ENCODE measurements at places on chromosomes 4 and X.

- no peaks in the 10 kb centered on the region for H3K36me3 ChIP-seq
- no peak for DNase-seq
- no peaks in the 10 kb centered on the region for H3K4me1 ChIP-seq
- no peak overlapping the region for H3K27ac ChIP-seq
Measured at GRCh38 chr4:126906466-126906865, 726.3 kb upstream of the INTU start.

- no peaks in the 10 kb centered on the region for H3K27me3 ChIP-seq
- H3K4me1 ChIP-seq: no peaks in the 10 kb centered on the region
- no peak overlapping the region for H3K4me3 ChIP-seq
- no peak for DNase-seq
Measured at GRCh38 chrX:98380106-98380505, 1496.4 kb downstream of the RPA4 start.

DNA sequence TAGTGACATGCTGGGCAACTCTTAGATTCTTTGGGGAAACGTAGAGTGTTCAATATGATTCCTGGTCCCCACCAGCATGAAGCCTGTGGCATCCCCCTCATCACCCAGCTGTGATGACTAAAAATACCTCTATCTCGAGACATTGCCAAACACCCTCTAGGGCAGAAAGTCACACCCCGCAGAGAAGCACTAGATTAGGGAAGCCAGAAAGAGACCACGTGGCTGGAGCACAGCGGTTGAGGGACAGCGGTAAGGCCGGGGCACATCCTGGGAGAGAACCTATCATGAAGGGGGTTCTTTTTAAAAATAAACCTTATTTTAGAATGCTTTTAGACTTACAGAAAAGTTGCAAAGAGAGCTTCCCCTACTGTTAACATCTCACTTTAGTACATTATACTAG lies 11.0 kb downstream of the FAT1 start:
- peaks cover 5% of the 10 kb centered on the region for H3K4me1 ChIP-seq
- H3K36me3 ChIP-seq: peaks cover 5% of the 10 kb centered on the region
- H3K27ac ChIP-seq: no peak overlapping the region
- no peak overlapping the region for H3K4me3 ChIP-seq
- H3K27me3 ChIP-seq: no peaks in the 10 kb centered on the region

GRCh38 chr4:11748164-11748872 lies 319.6 kb upstream of the HS3ST1 start:
- H3K36me3 ChIP-seq: no peaks in the 10 kb centered on the region
- no peaks in the 10 kb centered on the region for H3K4me1 ChIP-seq

DNA sequence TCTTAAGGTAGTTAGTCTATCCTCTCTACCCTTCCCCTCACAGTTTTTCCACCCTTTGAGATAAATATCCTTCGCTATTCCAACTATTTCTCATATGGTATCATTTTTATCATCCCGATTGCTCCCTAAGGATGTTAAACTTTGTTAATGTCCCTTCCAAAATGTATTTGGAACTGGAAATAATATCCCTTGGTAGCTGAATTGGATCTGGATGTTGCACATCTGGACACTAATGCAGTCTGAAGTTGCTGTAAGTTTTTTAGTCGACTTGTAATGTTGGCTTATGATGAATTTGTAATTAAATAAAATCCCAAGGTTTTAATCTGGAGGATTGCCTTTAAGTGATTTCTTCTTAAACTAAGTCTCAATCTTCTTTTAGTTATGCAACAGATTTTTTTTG lies 22.5 kb downstream of the XIAP start:
- no peak overlapping the region for H3K27ac ChIP-seq
- peaks cover 17% of the 10 kb centered on the region for H3K4me1 ChIP-seq

DNA sequence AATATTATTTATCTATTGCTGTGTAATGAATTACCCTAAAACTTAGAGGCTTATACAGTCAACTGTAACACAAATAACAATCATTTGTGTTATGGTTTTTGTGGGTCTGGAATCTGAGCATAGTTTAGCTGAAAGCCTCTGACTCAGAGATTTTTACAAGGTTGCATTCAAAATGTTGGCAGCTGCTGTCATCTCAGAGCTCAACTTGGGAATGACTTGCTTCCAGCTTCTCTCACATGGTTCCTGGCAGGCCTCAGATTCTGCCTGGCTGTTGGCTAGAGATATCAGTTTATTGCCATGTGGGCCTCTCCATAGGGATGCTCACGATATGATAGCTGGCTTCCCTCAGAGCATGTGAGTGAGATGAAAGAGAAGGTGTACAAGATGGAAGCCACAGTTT lies 70.2 kb upstream of the BRWD3 start:
- no peaks in the 10 kb centered on the region for H3K36me3 ChIP-seq
- H3K27me3 ChIP-seq: no peaks in the 10 kb centered on the region
- H3K27ac ChIP-seq: no peak overlapping the region
- no peak for DNase-seq

DNA sequence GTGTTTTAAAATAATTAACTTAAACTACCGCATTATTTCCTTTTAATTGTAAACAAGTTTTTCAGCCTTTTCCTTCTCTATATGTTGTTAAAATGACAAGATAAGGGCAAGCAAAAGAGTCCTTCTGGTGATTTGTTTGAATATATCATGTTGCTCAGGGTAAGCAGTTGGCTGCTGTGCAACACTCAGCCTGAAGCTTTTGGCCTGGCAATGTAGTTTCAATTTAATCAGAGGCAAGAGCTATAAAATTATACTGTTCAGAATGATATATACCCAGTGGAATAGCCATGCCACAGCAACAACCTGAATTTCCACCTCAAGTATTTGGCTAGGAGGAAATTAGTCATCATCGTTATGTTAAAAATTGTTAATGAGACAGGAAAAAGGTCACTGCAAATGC lies 53.4 kb downstream of the GRXCR1 start:
- no peaks in the 10 kb centered on the region for H3K4me1 ChIP-seq
- H3K27ac ChIP-seq: no peak overlapping the region
- no peak for DNase-seq
- no peaks in the 10 kb centered on the region for H3K36me3 ChIP-seq

GRCh38 chr4:65968831-65969558 lies 298.7 kb upstream of the EPHA5 start:
- no peak for DNase-seq
- H3K4me3 ChIP-seq: no peak overlapping the region
- H3K27ac ChIP-seq: no peak overlapping the region
- no peaks in the 10 kb centered on the region for H3K27me3 ChIP-seq
- no peaks in the 10 kb centered on the region for H3K4me1 ChIP-seq
- no peaks in the 10 kb centered on the region for H3K36me3 ChIP-seq

- H3K36me3 ChIP-seq: no peaks in the 10 kb centered on the region
- H3K4me1 ChIP-seq: no peaks in the 10 kb centered on the region
- no peak overlapping the region for H3K27ac ChIP-seq
Measured at GRCh38 chr4:105126311-105127169, 20.1 kb upstream of the TET2 start.

GRCh38 chr4:185713272-185713671 lies 98.7 kb downstream of the SORBS2 start:
- no peak for DNase-seq
- H3K27ac ChIP-seq: no peak overlapping the region

DNA sequence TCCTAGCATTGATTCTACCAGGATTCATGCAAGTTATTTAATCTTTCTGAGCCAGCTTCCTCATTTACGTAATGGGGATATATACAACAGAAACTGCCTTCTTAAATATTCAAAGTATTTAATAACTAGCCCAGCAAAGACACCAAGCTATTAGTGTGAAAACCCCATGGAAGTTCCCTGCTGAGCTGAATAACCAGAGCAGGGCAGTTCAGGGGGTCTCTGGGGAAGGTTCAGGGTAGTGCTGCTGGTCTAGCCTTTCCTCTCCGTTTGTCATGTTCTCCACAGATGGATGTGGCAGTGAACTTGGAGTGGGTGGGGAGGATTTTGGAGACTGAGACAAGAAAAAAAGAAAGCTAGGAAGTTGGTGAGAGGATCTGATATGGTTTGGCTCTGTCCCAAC lies 240.8 kb upstream of the TAPT1 start:
- no peak overlapping the region for H3K4me3 ChIP-seq
- DNase-seq: no peak
- H3K27me3 ChIP-seq: no peaks in the 10 kb centered on the region
- H3K36me3 ChIP-seq: no peaks in the 10 kb centered on the region
- no peaks in the 10 kb centered on the region for H3K4me1 ChIP-seq
